Spinal cord (tissue), 10 donors: ENCODE measurements at places on chromosomes 4 and X. TPM values are rescaled to one million over a fixed set of nuclear protein-coding genes. Genes with fewer than 3 reads are reported as not detected.

The SLC16A2 gene
- polyA plus RNA-seq: 53.3 TPM

The LRCH2 gene
- polyA plus RNA-seq: 16.0 TPM

The USP17L12 gene
- polyA plus RNA-seq: not detected

The SPIN2A gene
- polyA plus RNA-seq: 1.6 TPM

The GSX2 gene
- 0.17 TPM for polyA plus RNA-seq

The MAGEC3 gene
- not detected for polyA plus RNA-seq
